ENCODE measurements at places on chromosomes 6 and 20.

DNA sequence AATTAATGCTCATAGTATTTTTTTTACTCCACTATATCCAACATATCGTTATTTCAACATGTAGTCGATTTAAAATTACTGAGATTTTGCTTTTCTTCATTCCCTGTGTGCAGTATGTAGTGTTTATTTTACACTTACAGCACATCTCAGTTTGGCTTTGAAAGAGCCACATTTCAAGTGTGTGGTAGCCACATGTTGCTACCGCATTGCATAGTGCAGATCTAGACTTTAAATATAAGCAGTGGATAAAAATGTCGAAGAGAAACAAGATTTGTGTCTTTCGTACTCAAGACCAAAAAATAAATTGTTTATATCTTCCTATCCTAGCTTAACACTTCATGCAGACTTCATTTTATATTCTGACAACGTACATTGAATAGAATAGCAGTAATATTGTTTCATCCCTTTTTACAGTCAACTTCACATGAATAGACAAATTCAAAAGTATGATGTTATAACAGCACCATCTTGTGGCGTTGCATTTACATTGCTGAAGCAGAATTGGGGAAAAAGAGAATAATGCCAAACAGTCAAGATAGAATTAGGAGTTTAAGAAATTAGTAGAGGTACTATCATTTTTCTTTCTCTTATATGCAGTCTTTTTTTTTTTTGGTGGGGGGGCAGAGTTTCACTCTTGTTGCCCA is 29.9 kb downstream of the FBXO5 start:
- DNase-seq: no peak

DNA sequence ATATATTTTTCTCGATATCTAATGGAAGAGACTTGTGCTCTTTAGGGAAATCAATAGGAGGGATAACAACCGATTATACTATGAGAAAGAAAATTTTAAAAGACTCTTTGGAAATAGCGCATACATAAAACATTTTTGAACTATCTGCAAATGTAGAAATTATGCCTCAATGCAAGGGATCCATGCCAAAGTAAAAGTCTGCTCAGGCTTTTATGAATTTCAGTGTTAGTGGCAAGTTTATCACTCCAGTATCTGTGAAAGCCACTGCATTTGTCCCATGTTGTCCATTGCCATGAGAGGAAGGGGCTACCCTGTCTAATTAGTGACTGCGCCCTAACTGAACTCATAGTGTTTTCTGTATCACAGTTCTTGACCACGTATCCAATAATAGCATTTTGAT is 81.4 kb downstream of the TSHZ2 start:
- no peak for DNase-seq

GRCh38 chr6:36245572-36246061 is 24.2 kb upstream of the PNPLA1 start:
- DNase-seq: peak; percentile 4

DNA sequence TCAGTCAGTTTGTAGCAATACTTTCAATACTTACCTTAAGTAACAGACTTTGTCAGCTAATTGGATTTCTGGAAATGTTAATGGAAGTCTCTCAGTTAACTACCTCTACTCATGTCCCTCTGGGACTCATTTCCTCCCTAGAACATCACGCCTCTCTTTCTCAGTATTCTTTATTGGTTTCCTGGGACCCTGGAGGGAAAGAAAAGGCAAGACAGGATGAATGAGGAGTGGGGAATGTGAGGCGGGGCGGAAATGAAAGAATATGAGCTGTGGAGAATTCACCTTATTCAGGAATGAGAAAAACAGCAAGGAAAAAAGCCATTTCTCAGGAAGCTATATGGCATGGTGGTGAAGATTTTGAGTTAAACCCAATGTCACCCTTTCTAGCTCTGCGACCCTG is 62.7 kb downstream of the ANKS1A start:
- DNase-seq: no peak

- peak; percentile 90 for DNase-seq
Measured at GRCh38 chr20:23420943-23421931, at the start of gene NAPB. Gene NAPB, minus strand, starts transcription at chr20:23421488. Its CDS starts 86 bp downstream, at chr20:23421402.

GRCh38 chr6:8434727-8435092 is 635 bp downstream of the SLC35B3 start:
- no peak for DNase-seq

DNA sequence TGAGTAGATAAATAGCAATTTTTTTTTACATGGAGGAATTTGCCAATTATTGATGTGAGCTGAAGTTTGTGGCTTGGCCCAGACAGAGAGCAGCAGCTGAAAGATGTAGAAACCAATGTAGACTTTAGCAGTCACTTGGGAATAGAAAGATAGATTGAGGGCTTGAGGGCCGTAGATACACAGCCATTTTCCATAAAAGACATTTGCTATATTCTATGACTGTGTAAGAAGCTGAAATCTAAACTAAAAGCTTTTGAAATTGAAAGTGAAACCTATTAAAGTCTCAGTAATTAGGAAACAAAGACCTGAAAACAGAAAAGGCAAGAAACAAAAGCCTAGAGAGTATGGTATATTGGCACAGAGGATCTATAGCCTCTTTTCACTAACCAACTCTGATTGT is 332.7 kb downstream of the CENPW start:
- DNase-seq: no peak

DNA sequence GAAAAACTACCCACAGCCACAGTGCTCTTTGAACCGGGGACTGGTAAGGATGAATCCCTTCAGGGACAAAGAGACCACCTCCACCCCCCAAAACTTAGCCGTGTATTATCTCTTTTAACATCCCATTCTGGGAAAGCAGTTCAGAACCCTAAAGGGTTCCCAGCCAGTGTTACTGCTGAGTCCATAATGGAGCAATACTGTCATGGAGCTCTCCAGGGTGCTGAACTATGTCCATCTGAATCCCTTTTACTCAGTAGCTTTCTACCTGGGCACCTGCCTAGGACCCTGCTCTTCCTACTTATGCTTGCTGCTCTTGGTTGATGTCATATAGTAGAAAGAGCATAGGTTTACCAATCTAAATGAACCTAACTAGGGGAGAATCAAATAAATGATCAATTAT is 22.3 kb upstream of the SAYSD1 start:
- DNase-seq: peak; percentile 12

DNA sequence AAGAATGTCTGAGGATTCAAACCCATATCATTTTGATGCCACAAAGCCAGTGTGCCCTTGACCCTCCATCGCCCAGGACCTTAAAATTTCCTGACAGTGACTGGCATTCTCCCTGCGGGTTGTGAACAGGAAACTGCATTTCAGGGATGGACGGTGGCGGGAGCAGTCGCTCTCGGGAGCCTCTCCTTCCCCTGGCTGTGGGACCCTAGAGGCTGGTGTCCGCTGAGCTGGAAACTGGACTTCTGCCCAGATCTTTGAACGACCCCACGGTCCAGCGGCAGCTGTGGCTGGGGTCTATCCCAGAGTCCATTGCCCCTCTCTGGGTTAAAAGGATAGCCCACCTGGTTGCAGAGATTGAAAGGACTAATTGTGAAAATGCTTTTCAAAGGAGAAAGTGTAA is 1.4 kb upstream of the SEC63 start:
- DNase-seq: no peak

- no peak for DNase-seq
Measured at GRCh38 chr20:3121271-3121911, 36.9 kb upstream of the AVP start.

DNA sequence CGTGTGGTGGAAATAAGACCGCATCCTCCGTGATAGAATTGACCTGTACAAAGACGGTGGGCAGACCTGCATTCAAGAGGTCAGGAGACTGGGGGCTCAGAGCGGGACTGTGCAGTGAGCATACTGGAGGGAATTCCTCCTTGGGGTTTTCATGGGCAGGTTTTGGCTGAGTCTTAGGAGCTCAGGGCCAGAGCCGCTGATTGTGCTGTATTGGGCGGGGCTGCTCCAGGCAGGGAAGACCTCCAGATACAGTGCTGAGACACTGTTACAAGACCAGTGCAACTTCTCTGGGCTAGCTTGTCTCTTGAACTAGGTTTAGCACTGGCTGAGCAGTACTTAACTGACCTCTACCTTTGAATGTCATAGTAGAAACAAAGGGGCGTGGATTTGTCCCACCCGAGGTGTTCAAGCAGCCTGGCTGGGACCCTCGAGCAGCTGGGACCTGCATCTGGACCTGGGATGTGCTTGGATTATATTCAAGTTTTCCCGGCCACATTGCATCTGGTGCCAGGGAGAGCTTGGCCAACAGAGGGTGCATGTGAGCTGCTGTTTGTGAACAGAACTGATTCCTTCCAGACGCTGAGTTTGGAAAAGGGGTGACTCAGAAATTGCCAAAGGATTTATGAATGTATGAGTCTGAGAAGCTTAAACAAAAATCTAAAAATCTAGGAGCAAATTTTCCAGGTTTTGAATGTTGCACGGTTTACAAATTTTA is 33.4 kb upstream of the SLC22A1 start:
- DNase-seq: peak; percentile 6

GRCh38 chr6:117961301-117961700 is 54.2 kb downstream of the SLC35F1 start:
- no peak for DNase-seq
